Cortex of kidney (tissue), 1 donor: ENCODE measurements at places on chromosomes 16 and 17.

DNA sequence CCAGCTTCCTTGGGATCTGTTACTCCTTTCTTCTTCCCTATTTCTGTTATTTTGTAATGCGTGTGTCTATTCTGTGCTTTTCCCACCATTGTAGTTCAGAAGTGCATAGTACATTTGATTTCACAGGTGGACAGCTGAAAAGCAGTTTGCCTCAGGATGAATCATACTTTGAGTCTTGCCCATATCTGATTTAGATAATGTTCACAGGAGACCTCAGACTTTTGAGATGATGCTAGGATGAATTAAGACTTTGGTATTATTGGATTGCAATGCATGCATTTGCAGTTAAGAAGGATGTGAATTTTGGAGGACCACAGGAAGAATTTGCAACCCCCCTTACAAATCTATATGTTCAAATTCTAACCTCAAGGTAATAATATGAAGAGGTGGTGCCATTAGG, 769.6 kb downstream of the CDH11 start:
- no peak for DNase-seq

DNA sequence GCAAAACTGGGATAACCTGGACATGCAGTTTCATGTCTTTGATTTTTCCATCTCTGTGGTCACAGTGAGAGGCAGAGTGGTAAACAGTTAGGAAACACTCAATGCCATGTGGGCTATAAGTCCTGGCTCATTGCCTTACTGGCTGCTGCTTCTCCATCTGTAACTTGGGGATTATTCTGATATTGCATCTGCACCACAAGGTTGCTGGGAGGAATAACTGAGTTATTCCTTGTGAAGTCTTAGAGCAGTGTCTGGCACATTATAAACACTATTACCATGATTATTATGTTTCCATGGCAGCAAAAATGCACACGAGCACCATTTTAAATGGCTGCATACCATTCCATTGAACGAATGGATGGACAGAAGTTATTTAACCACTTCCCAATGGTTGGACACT, 111.7 kb upstream of the CDH5 start:
- no peak for DNase-seq

- no peak for DNase-seq
Measured at GRCh38 chr17:12994341-12995074, 23.3 kb downstream of the ELAC2 start.

- no peak for DNase-seq
Measured at GRCh38 chr16:69083306-69083941, 22.0 kb upstream of the HAS3 start.

DNA sequence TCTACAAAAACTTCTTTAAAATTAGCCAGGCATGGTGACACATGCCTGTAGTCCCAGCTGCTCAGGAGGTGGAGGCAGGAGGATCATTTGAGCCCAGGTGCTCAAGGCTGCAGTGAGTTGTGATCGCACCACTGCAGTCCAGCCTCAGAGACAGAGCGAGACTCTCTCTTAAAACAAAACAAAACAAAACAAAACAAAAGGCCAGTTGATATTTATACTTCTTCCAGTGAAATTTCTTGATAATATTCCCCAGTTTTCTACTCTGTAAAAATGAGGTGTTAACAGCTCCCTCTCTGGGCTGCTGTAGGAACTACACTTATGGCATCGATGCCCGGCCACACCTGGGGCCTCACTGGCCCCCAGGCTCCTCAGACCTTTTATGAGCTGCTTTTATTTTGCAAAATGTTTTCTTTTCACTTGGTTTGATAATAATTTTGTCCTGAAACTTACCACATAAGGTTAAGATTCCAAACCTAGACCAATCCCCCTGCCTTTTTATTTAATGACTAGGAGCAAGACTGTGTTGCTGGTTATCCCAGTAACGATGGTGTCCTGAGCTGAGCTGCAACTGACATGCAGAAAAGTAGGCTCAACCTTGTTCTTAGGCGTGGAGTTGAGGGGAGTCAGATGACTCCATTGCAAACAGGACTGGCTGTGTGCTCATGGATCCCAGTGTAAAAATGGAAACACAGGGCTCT, 17.6 kb downstream of the MAPK8IP3 start:
- DNase-seq: no peak

DNA sequence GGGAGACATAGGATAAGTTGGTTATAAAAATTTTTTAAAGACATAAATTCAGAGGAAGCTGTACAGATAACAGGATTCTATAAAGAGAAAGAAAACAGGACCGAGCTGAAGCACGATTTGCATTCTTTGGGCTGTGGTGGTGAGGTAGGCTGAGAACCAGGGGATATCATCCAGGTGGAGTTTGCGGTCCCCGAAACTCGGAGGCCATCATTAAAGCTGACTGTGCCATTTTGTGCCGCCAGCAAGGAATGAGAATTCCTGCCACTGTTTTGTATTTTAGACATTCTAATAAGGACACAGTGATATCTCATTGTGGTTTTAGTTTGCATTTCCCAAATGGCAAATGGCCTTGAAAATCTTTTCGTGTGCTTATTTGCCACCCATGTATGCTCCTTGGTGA, 197.9 kb downstream of the IRF8 start:
- DNase-seq: no peak

DNA sequence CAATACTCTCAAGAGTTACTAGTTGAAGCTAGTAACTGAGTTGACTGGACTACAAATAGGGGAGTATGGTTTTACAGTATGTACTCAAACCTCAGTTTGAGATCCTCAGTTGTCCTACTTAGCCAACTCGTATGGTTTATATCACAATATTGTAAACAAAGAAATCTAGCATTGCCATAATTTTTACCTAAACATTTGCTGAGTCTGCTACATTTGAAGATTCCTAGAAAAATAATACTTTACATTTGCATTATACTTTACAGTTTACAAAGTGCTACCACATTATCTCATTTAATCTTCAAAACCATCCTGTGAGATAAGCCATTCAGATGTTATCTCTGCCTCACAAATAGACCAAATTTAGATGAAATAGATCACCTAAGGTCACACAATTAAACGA, 16.3 kb downstream of the CBX1 start:
- no peak for DNase-seq

DNA sequence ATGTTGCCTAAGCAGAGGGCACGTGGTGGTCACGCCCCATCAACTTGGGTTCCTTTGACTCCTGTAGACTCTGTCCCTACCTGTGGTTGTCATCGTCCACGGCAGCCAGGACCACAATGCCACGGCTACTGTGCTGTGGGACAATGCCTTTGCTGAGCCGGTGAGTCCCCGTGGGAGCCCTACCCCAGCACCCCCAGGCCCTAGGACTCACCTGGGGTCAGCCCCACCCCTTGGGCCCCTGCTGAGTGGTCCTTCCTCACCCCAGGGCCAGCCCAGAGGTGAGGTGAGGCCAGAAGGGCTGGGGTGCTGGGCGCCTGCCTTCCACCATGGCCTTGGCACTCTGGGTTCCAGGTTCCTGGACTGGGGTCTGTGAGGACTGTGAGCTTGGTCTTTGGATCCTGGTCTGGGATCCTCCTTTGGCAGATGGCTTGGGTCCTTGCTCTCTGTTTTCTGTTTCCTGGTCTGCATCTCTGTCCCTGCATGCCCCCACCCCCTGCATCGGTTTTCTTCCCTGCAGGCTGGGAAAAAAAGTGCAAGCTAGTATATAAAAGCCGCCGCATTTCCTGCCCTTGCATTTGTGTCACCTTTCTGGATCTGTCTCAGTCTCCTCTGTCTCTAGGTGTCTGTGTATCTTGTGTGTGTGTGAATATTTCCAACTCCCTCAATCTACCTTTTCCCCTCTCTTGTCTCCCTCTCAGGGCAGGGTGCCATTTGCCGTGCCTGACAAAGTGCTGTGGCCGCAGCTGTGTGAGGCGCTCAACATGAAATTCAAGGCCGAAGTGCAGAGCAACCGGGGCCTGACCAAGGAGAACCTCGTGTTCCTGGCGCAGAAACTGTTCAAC, 17.5 kb downstream of the STAT5A start:
- DNase-seq: no peak

DNA sequence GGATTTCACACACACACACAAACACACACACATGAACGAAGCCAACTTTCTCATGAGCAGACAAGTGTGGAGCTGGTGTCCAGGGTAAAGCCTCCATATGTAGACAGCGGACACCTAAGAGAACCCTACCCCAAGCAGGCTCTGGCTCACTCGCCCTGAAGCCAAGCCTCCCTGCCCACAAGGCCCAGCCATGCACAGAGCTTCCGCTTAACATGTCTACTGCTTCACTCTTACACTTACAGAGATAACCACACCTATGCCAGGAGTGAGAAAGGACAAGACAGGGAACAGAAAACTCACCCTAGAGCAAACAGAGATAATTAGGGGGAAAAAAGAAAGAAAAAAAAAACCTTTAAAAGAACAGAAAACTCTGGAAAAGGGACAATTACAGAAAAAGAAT, 67.5 kb downstream of the CYTH1 start:
- DNase-seq: no peak

DNA sequence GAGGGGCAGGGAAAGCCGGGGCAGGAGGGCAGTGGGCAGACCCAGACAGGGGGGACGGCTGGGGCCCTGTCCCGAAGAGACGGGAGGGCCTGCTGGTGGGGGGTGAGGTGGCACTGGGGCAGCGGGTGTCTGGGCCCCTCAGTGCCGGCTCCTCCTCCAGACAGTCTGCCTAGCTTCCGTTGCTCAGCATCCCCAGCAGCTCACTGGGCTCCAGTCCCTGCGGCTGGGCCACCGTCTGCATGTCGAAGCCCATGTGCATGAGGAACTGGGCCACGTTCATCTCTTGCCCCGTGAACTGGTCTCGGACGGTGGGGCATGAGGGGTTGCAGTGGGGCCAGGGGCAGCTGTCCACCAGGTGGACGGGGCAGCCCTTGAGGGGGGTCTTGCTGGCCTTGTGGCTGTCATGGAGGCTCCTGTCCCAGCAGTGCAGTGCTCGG, 5.8 kb upstream of the MYADML2 start:
- DNase-seq: no peak

DNA sequence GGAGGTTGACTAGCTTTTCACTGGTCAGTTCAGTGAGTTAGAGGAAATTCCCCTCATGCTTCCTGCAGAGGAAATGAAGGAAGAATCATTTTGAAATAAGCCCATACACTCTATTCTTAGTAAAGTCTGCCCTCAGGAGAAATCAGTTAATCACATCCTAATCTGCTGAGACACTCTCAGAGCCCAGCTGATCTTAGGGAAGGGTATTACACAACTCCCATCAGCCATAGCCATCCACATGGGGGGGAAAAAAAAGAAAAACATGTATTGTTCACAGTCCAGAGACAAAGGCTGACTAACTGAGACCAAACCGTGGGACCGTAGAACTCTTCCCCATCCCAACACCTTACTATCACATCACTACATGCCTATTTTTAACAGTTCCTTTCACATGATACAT, 722.3 kb downstream of the CDH8 start:
- no peak for DNase-seq

DNA sequence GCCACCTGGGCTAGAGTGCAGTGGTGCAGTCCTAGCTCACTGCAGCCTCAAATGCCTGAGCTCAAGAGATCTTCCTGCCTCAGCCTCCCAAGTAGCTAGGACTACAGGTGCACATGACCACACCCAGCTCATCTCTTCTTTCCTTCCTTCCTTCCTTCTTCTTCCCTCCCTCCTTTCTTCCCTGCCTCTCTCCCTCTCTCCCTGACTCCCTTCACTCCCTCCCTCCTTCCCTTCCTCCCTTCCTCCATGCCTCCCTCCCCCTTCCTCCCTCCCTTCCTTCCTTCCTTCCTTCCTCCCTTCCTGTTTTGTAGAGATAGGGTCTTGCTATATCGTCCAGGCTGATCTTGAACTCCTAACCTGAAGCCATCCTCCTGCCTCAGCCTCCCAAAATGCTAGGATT, 23.5 kb upstream of the USP36 start:
- DNase-seq: no peak

GRCh38 chr17:27236717-27237315, 57.1 kb upstream of the WSB1 start:
- DNase-seq: no peak

- DNase-seq: no peak
Measured at GRCh38 chr17:58528443-58528842, 14.0 kb upstream of the MTMR4 start.

GRCh38 chr17:561116-561515, 153.5 kb downstream of the VPS53 start:
- DNase-seq: no peak

- DNase-seq: no peak
Measured at GRCh38 chr16:6018848-6019489, 921.4 kb upstream of the EEF2KMT start.

GRCh38 chr16:6993544-6993943, 339.1 kb upstream of the RBFOX1 start:
- DNase-seq: no peak

DNA sequence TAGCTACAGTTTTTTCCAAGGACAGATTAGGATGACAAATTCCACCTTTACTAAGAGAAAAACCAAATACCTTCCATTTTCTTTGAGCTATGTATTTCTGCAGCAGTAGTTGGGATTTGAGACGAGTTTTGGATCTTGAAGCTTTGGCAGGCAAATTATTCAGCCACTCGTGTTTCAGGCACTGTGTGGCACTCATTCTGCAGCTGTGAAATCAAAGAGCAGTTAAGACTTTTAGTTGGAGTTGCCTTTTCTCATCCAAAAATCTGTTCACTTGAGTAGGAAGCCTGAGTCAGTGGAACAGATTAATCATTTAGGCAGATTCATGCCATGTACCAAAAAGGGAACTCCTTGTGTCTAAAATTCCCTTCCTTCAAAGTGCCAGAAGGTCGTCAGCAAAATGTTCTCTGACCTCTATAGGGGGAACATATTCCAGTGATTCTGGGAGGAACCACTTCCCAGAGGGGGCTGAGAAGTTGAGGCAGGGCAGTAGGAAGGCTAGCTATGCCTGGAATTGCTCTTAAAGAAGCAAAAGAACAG, 20.1 kb downstream of the ORC6 start:
- DNase-seq: no peak

- no peak for DNase-seq
Measured at GRCh38 chr17:74541176-74542111, 4.5 kb downstream of the CD300C start.

GRCh38 chr17:40854175-40854814, 12.7 kb downstream of the KRT12 start:
- DNase-seq: no peak

GRCh38 chr16:65624229-65624628, 502.4 kb upstream of the CDH11 start:
- DNase-seq: no peak

GRCh38 chr16:83971165-83972130, 3.4 kb downstream of the NECAB2 start:
- no peak for DNase-seq

- DNase-seq: no peak
Measured at GRCh38 chr16:74111456-74111982, 185.1 kb upstream of the PSMD7 start.

DNA sequence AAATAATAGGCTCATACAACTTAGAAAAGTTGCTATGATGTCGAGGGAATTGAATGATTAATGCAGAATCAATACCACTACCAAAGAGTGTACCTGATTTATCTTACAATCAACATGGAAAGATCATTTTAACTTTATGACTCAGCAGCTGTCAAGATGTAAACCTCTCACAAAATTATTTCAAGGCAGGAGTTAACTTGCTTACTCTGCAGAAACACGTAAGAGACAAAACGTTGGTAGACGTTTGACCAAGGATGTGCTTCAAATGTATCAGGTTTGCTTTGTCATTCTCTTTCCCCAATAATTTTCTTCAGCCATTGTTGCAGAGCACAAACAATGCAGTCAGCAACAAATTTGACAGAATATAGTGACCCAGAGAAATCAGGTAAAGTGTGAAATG, 415.8 kb upstream of the KIF2B start:
- no peak for DNase-seq

GRCh38 chr16:85015481-85016187, 4.3 kb upstream of the ZDHHC7 start:
- DNase-seq: no peak

GRCh38 chr16:27315333-27316037, 1.7 kb downstream of the IL4R start:
- DNase-seq: no peak

GRCh38 chr16:85204242-85205010, 92.2 kb upstream of the CIBAR2 start:
- DNase-seq: no peak
